GM23338 (cell line): ENCODE measurements at places on chromosomes 4 and X.
A peak's percentile ranks its signal among the peaks of the same experiment; 100 is the strongest.

DNA sequence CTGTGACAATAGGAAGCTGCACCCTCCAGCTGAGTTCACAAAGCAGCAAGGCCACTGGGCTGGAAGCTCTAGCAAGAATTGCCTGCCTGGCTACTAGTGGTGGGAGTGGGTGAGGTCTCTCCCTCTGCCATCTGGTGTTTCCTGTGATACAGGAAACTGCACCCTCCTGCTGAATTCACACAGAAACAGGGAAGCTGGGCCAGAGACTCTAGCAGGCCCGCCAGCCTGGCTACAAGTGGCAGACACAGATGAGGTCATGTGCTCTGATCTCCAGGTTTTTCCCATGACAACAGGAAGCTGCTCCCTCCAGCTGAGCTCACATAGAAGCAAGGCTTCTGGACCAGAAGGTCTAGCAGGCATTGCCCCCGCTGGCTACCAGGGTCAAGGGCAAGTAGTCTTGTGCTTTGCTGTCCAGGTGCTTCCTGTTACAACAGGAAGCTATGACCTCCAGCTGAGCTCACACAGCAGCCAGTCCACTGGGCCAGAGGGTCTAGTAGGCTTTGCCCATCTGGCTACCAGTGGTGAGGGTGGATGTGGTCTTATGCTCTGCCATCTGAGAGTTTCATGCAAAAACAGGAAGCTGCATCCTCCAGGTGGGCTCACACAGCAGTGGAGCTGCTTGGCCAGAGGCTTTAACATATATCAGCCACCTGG, 41.5 kb upstream of the ZXDA start:
- no peak for DNase-seq

DNA sequence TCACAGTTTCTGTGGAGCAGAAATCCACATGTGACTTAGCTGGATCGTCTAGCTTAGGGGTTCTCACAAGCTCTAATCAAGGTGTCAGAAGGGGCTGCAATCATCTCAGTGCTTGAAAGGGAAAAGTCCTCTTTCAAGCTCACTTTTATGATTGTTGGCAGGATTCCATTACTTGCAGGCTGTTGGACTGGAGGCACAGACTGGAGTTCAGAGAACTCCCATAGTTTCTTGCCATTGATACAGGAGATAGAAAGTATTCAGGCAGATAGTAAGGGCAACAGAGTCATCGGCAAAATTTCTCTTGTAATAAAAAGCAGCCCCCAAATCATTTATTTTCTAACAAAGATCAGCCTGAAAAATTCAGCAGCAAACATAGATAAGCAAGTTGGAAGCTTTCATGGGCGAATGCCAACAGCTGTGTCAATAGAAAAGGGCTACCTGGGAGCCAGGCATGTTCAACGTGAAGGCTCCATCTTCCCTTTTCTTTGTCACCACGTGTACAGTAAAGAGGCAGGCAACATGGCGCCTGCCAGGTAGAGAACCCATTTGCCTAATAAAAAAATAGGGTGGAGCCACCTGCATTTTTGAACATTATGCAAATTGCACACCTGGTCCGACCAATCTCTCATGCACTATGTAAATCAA, 64.4 kb downstream of the CXCL13 start:
- no peak for DNase-seq

GRCh38 chrX:2578864-2579263, 78.1 kb upstream of the DHRSX start:
- no peak for DNase-seq

DNA sequence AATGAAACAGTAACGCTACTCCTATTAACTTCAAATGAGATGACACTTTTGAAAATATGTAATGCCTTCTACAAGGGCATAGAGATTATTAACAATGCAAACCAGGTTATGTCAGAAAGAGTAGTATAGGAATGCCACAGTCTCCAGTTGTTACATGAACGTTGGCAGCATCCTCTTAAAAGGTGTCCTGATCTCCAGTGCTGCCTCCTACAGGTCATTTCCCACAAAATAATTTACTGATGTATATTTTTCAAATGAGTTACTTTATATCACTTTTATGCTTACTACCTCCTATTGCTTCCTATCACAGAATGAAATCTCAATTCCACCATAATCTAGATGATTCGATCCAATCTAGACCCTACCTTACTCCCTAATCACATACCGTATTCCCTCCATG, 195.2 kb upstream of the EPHA5 start:
- peak; percentile 77 for DNase-seq

GRCh38 chr4:72006586-72006985, 25.2 kb upstream of the NPFFR2 start:
- no peak for DNase-seq

DNA sequence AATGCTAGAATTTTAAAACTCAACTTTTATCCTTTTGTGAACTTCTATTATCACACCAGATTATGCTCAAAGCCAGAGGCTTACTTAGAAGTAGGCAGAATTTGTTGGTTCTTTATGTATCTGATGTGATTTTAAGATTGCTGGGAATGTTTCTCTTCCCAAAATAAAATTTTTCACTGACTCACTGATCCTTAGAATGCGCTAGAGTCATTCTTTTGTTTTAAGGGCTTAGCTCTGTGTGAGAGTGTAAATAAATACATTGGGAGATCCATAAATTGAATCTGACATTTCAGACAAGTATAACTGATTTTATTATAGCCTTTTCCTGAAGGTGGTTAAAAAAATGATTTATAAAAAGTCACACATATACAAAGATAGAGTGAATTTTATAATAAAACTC, 101.3 kb downstream of the LARP1B start:
- DNase-seq: peak; percentile 17

DNA sequence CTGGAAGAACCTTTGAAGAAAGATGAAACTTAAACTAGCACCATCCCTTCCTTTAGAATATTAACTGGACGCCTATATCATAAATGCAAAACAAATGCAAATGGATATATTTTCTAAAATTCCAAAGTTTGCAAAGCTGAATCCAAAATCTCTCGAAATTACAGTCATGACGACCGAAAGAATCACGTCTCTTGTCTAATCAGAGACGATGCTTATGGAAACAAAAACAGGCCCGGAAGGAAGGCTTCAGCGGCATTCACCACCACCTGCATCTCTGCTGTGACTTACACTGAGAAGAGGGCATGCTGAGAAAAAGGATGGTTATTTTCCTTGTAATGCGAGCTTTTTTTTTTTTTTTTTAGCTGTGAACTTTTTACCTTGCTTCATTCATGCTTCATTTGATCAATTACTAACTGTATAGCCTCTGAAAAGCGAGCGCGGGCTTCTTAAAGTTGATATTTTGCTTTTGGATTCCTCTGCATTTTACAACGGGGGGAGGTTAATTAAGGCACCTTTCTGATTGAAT, 209.3 kb downstream of the SOWAHB start:
- DNase-seq: peak; percentile 44
